ENCODE measurements at places on chromosomes 16 and 17.

GRCh38 chr17:11553135-11553534 is 45.1 kb upstream of the DNAH9 start:
- DNase-seq: no peak

- no peak for DNase-seq
These were observed 25.7 kb downstream of the BAHCC1 start for GRCh38 chr17:81420769-81421462.

DNA sequence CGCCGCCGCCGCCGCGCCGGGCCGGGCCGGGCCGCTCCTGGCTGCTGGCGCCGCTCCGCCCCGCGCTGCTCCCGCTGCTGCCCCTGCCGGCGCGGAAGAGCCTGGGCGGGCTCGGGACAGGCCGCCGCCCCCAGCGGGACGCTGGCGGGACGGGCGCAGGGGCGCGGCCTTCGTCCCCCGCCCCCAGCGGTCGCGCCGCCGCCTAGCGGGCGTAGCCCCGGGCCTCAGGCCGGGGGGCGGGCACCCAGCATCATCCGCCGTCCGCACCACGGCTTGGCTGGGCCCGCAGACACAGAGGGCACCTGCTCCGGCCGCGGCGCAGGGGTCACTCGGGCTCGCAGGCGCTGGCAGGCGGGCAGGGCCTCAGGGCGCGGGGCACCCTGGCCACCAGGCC is at the start of gene AMFR:
TSS of gene AMFR (minus strand) at position 107 of the 394 bp plus-strand sequence. CDS start 218 bp downstream, outside the sequence.
- DNase-seq: peak; percentile 58

DNA sequence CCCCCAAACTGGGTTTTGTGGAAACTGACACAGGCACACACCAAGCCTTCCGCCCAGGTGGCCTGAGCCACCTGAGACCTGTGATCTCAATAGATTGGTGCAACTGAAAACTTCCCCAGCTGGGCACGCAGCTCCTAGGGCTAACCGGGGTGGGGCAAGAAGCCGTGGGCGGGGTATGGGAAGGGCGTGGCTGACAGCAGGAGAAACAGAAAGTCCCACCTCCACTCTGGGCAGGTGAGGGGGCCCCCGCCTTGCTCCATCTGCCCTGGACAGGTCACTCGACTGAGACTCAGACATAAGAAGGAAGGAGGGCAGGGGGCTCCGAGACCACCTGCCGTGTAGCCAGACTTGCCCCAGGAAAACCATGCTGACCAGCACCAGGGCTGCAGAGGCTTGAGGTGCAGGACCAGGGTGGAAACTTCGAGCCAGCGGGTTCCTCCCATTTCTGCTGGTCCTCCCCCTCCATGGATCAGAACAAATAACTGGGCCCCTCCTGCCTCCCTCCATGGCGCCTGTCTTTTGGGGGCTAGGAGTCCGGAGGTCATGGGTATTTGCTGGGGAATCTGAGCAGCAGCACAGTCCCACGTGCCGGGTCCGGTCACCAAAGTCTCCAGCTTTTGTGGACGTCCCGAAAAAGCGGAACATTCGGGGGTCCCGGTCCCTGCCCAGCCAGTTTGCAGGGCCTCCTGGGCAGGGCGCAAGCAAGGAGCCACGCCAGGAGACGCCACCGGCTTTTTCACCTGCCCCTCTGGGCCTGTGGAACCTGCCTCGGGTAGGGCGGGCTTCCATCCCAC is 1.3 kb downstream of the TIMP2 start:
- DNase-seq: no peak

DNA sequence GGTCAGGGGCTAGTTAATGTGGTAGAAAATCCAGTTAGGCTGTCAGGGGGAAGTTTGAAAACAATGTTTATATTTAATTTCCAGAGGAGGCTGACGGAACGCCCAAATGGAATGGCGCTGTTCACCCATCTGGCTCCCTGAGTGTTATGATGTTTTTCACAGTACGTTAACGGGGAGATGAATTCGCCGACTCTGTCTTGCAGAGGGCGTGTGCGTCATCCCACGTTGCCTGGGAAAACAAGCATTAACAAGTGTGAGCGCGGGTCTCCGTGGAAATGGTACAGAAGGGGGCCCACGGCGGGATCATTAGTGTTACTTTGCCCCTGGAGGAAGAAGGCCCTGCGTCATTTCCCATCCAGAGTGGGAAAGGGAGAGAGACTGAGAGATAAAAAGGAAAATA is 29.6 kb downstream of the RGS9 start:
- DNase-seq: no peak

GRCh38 chr17:79011451-79012147 is 2.0 kb upstream of the CANT1 start:
- no peak for DNase-seq

All from activated gamma-delta T cell (primary cell).